ENCODE measurements at places on chromosomes 1 and 21.

DNA sequence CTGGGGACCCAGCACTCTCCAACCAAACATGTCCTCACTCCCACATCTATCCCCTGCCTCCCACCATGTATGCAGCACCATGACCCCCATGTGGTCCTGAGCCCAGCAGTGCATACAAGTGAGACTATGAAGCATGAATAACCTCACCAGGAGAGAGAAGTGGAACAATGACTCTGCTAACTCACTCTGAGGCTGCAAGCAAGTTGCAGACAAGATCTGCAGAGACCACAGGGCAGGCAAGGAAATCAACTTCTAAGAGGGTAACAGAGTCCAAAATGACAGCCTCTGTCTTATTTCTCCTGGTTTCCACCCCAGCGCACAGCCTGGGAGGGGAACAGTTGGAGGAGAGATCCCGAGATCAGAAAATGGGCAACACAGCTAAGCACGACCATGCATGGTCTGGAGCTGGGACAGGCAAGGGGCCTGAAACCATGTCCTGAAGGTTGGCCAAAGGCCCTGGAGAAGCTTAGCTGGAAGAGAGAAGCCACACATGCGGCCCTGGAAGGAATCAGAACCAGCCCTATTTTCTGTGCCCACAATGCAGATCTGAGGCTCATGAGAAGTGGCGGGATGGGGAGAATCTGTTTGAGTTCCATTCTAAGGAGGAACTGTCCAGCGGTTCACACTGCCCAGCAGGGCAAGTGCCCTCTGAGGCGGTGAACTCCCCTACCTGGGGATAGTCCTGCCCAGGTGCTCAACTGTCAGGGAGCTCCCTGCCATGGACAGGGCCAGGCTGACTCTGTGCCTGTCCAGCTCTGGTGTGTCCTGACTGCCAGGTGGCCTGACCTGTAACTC, 12.5 kb upstream of the REN start:
- DNase-seq: no peak

DNA sequence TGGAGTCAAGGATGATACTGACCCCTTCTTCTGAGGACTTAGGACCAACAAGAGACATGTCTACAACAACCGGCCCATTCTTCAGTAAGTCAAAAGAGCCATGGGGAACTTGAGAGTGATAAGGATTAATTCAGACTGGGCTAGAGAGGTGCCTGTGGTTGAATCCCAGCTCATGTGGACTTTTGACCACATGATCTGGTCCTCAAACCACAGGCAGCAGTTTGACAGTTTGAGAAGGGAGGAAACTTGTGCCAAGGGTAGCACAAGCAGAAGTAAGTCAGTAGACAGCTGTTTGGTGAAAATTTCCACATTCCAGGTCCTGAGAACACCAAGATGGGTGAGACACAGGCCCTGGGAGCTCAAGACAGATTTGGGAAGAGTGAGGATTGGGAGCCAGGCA, 19.8 kb downstream of the SH3BP5L start:
- no peak for DNase-seq

- no peak for DNase-seq
Measured at GRCh38 chr1:61904354-61904753, 162.1 kb downstream of the PATJ start.

- DNase-seq: no peak
Measured at GRCh38 chr1:53686091-53686964, 52.6 kb downstream of the GLIS1 start.

DNA sequence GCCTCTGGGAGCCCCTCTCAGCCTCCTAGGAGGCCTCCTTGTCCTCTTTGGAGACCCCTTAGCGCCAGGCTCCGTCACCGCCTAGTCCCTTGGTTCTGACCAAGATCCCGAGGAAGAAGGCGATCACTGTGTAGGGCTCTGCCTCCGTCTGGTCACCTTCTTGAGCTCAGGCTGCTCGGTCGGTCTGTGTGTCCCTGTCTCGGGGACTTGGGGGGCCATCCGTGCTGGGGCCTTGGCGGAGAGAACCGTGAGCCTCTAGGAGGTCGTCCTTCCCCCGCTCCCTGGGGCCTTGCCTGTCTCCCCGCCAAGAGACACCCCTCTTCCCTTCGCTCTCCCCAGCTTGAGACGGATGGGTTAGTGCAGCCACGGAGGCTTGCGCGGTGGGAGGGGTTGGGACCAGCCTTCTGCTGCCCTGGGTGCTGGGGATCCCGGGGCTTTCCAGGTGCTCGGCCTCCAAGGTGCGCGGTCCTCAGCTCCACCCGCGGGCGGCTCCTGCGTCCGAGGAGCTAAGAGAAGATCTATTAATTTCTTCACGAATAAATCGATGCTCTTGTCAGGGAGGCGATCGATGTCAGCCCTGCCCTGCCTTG, 701 bp upstream of the INSRR start:
- no peak for DNase-seq

DNA sequence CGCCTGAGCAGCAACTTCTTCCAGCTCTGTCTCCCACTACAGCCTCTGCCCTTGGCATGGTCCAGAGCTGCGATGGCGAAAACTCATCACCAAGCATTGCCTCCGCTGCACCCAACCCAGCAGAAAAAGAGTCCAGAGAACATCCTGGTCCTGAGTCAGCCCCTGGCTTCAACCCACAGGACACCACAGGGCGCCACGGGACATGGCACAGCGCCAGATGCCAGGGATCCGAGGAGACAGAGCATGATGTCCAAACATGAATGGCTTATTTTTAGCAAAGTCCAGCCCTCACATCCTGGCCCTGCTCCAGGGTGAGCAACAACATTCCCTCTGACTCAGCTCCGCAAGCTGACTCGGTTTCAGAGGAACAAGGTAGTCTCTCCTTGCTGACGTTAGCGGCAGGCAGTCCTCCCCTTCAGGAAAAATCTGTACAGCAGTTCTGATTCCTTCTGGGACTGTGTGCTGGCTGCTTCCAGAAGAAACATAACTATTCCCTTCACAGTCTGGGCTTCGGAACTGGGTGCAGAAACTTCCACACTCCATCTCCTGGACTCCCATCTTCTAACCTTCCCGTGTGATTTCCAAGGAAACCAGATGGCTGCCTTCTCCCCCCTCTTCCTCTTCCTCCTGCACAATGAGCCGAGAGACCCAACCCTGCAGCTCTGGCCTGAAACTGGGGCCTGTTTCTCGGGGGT, 131.3 kb downstream of the TOMM20 start:
- DNase-seq: no peak

DNA sequence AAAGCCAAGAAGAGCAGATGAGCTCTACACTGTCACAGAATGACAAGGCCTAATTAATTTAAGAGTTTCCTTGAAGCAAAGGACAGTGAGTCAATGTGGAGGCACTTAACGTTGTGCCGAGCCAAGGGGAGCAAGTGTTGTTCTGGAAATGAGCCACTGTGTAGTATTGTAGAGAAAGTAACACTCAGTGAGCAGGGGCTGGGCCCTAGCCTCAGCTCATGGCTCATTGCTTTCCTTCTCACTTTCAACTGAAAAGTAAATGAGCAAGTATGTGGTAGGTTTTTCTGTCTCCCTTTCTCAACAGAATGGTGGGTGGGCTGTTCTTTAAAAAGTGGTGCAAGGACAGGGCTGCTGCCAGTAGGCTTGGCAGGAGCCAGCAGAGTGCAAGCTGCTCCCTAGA, 11.8 kb upstream of the KIAA0040 start:
- DNase-seq: no peak

- no peak for DNase-seq
Measured at GRCh38 chr1:202656951-202657646, 53.2 kb downstream of the SYT2 start.

DNA sequence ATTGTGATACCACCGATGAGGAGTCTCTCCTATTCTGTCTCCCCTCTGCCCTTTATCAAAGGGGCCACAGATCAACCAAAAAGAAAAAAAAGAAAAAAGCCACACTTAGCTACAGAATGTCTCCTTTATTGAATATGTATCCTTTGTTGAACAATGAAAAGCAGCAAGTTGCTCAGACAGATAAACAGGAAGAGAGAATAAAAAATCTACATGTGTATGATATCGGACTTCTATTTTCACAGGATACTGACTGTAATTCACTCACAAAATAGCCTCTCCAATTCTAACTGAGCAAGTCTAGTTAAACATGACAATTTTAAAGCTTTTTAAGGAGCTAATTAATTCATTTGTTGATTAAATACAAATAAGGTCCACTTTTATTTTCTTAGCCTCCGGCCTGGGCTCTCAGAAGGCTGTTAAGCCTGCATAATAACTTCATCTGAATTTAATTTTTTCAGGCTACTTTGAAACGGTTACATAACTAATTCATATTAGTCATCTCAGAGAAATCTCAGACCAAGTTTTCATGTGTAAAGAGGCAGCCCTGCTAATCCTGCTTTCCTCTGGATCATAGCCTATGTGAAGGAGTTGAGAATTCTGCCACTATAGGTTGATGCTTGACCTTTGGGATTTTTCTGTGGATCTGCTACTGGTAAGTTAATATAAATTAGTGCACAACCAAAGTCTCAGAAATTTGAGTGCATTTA, 304.1 kb upstream of the NR5A2 start:
- DNase-seq: no peak

GRCh38 chr1:203663294-203663693, 36.7 kb downstream of the ATP2B4 start:
- DNase-seq: no peak

GRCh38 chr1:40390857-40391256, 17.3 kb downstream of the SMAP2 start:
- DNase-seq: no peak

- DNase-seq: no peak
Measured at GRCh38 chr1:91879733-91880132, 6.2 kb downstream of the TGFBR3 start.

GRCh38 chr1:21397813-21398188, 42.1 kb upstream of the NBPF3 start:
- DNase-seq: no peak

Data from activated naive CD8-positive, alpha-beta T cell treated with anti-CD3 and anti-CD28 coated beads, Interleukin-2, amount 50 U/mL, for 16 hours (primary cell).